Heart right ventricle (tissue), 16 donors: ENCODE measurements at places on chromosomes 1 and 21.

DNA sequence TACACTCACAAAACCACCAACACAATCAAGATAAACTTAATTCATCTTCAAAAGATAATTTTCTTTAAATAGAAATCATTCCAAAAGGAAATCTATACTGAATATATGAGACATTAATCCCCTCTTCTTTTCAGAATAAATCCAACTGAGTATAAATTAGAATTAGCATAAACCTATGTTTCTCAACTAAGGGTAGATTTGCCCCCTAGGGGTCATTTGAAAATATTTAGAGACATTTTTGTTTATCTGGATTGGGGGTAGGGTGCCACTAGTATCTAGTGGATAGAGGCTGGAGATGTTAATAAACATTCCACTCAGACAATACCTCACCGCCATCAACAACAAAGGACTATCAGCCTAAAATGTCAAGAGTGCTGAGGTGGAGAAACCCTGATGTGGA, 6.5 kb upstream of the TNFSF4 start:
- H3K27me3 ChIP-seq = no peaks in the 10 kb centered on the region
- DNase-seq = no peak
- no peak overlapping the region for H3K4me3 ChIP-seq
- no peaks in the 10 kb centered on the region for H3K4me1 ChIP-seq
- H3K27ac ChIP-seq = no peak overlapping the region

DNA sequence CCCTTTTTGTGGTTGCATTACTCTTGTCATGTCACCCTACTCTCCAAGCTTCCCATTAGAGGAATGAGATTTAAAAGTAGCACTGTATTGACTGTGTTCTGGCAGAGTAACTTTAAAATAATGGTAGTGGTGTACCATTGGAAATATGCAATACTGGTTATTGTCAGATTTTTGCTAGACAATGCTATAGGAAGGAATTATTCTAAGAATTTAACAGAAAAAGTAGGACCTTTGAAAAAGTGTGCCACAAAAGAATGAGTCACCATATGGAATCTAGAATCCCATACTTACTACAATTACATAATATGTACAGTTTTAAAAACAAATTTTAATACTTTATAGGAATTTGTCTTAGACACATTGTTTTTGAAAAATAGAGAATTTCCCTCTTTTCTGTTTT, 13.8 kb downstream of the MIER1 start:
- peaks cover 25% of the 10 kb centered on the region for H3K36me3 ChIP-seq
- H3K4me1 ChIP-seq = peaks cover 56% of the 10 kb centered on the region
- H3K27me3 ChIP-seq = no peaks in the 10 kb centered on the region
- no peak overlapping the region for H3K27ac ChIP-seq

- peaks cover 68% of the 10 kb centered on the region for H3K4me1 ChIP-seq
- no peaks in the 10 kb centered on the region for H3K36me3 ChIP-seq
- H3K27me3 ChIP-seq = no peaks in the 10 kb centered on the region
- no peak overlapping the region for H3K27ac ChIP-seq
Observed at GRCh38 chr1:223828162-223828848, 17.4 kb downstream of the TP53BP2 start.

GRCh38 chr1:224149709-224150108, 33.3 kb upstream of the DEGS1 start:
- no peak overlapping the region for H3K27ac ChIP-seq
- H3K4me1 ChIP-seq = no peaks in the 10 kb centered on the region
- no peaks in the 10 kb centered on the region for H3K27me3 ChIP-seq
- peaks cover 60% of the 10 kb centered on the region for H3K36me3 ChIP-seq
- DNase-seq = no peak

DNA sequence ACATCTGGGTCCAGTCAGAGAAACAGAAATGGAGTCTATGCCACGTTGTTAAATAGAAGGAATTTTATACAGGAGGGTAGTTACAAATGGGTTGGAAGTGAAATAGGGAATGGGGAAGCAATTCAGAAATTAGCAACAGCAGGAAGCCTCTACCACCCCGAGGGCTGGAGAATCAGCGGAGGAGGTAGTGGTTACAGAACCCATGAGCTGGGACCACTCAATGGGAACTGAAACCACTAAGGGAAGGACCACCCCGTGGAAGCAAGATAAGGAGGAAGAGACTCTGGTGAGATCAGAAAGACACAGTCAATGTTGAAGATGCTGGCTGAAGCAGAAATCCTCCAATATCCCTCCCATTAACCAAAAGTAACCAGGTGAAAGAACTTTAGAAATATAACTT, 15.5 kb upstream of the MAST2 start:
- no peaks in the 10 kb centered on the region for H3K27me3 ChIP-seq
- H3K27ac ChIP-seq = no peak overlapping the region
- no peak overlapping the region for H3K4me3 ChIP-seq
- no peaks in the 10 kb centered on the region for H3K36me3 ChIP-seq
- peak; percentile 7 for DNase-seq
- no peaks in the 10 kb centered on the region for H3K4me1 ChIP-seq

- DNase-seq = no peak
- no peak overlapping the region for H3K4me3 ChIP-seq
- no peak overlapping the region for H3K27ac ChIP-seq
- H3K27me3 ChIP-seq = no peaks in the 10 kb centered on the region
Observed at GRCh38 chr1:159056069-159056698, 20.4 kb downstream of the AIM2 start.

DNA sequence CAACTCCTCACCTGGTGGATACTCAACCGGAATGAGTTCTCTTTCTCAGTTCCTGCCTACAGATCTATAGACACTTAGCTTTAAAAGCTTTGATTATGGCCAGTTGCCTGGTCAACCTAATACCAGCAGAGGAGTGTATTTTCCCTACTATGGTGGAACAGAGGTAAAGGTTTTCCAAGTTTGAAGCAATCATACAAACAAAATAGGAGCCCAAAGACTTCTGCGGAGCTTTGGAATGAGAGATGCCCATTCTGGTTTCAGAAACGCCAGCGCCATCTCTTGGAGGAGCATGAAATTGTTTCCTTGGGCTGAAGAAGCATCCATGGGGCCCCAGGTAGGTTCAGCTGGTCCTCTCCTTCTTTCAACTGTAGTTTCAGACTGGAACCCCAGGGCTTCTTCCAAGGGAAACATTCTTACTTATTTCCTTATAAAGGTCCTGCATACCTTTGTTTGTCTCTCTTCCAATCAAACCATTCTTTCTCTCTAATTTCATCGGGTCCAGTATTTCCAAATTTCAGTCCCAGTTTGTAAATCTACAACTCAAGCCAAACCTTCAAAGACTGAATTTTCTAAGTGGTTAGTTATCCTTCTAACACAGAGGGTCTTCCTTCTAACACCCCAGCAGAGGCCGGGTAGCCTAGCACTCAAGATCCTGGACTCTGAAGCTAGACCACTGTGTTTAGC, 95.9 kb downstream of the KCNJ15 start:
- DNase-seq = peak; percentile 62
- H3K36me3 ChIP-seq = no peaks in the 10 kb centered on the region
- no peak overlapping the region for H3K27ac ChIP-seq
- H3K4me1 ChIP-seq = peaks cover 7% of the 10 kb centered on the region
- H3K27me3 ChIP-seq = peaks cover 7% of the 10 kb centered on the region
- H3K4me3 ChIP-seq = no peak overlapping the region

- no peaks in the 10 kb centered on the region for H3K27me3 ChIP-seq
- H3K4me1 ChIP-seq = no peaks in the 10 kb centered on the region
- H3K27ac ChIP-seq = no peak overlapping the region
- DNase-seq = no peak
- H3K36me3 ChIP-seq = no peaks in the 10 kb centered on the region
Observed at GRCh38 chr1:239107676-239108075, 278.7 kb upstream of the CHRM3 start.

DNA sequence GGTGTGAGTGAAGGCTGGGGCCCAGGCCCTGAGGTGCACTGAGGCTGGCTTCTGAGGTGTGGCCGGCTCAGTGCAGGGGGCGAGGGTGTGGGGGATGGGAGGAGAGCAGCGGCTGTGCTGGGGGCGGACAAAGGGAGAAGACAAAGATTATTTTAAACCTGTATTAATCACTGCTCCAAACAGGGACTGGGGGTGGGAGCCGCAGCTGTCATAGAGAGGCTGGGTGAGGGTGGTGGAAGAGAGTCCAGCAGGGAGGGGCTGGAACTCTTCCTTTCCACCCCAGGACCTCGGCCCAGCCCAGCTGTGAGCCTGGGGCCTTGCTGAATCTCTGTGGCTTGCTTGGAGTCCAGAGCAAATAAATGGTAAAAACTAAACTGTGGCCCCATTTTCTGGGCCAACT, 106.9 kb downstream of the KCND3 start:
- no peak overlapping the region for H3K4me3 ChIP-seq
- no peaks in the 10 kb centered on the region for H3K27me3 ChIP-seq
- H3K36me3 ChIP-seq = no peaks in the 10 kb centered on the region
- peaks cover 38% of the 10 kb centered on the region for H3K4me1 ChIP-seq

GRCh38 chr1:21852282-21853130, 40.4 kb downstream of the LDLRAD2 start:
- no peaks in the 10 kb centered on the region for H3K4me1 ChIP-seq
- peaks cover 100% of the 10 kb centered on the region for H3K36me3 ChIP-seq
- no peak for DNase-seq
- H3K27me3 ChIP-seq = no peaks in the 10 kb centered on the region
- H3K27ac ChIP-seq = no peak overlapping the region

DNA sequence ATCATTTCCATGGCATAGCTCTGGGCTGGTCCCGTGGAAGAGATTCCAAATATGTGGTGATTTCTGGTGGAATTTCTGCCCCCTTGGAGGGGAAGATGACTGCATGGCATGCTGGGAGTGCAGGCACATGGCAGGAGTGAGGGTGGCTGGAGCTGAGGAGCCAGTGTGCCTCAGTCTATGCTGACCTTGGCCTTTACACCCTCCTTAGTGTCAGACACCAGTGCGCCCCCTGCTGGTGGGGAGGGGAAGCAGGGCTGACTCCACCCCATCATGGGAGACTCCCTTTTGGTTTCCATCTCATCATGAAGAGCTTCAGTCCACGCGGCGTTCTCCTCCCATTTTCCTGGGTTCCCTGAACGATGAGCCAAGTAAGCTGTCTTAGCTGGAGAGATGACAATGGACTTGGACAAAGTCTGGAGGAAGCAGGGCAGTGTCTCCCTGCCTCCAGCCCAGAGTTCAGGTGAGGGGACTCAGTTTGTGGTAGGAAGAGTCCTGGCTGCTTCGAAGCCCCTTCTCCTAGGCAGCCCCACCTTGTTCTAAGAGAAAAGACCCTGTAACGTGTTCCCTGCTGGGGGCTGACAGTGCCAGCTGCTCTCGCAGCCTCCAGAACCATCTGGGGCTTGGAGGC, 10.3 kb downstream of the ALX3 start:
- H3K4me1 ChIP-seq = peaks cover 10% of the 10 kb centered on the region
- no peaks in the 10 kb centered on the region for H3K27me3 ChIP-seq
- DNase-seq = peak; percentile 53
- H3K4me3 ChIP-seq = no peak overlapping the region
- H3K27ac ChIP-seq = no peak overlapping the region

GRCh38 chr21:33761441-33762036, 119.2 kb downstream of the ITSN1 start:
- H3K4me1 ChIP-seq = peaks cover 14% of the 10 kb centered on the region
- DNase-seq = peak; percentile 34
- H3K27ac ChIP-seq = peak overlapping the region; percentile 71
- peak overlapping the region; percentile 22 for H3K4me3 ChIP-seq
- no peaks in the 10 kb centered on the region for H3K27me3 ChIP-seq
- H3K36me3 ChIP-seq = peaks cover 5% of the 10 kb centered on the region

- peak overlapping the region; percentile 76 for H3K27ac ChIP-seq
- H3K4me1 ChIP-seq = peaks cover 45% of the 10 kb centered on the region
- DNase-seq = peak; percentile 29
Observed at GRCh38 chr1:23868557-23869016, 497 bp upstream of the FUCA1 start.

DNA sequence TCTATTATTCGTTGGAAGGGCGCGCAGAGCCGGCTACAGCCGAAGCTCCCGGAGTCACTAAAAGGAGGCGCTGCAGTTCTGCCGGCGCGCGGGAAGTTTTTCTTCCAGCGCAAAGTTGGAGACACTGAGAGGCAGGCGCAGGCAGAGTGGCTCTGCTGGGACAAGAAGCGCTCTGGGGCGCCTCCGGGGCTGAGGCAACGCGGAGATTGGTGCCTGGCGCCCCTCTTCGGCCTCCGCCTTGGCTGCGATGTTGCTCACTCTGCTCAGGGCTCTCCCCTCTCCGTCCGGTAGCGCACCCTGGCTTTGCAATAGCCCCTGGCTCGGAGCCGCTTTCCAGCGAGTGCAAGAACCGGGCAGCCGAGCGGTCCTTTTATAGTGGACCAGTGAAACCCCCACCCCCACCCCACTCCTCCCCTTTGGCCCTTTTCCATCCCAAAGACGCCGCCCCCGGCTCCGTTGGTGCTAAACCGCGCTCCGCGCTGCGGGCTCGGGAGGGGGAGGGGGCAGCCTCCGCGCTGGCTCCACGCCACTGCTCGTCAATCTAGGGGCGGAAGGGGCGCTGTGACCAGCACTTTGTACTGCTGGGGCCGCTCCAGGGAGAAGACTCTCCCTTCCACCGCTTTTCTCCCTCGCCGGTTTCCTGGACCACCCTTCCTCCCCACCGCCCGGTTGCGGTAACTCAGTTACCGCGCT, at the start of gene ADAMTS1:
TSS of gene ADAMTS1 (minus strand) at position 344 of the 693 bp plus-strand sequence. CDS start 455 bp downstream, outside the sequence.
- H3K4me1 ChIP-seq = peaks cover 58% of the 10 kb centered on the region
- H3K27me3 ChIP-seq = no peaks in the 10 kb centered on the region
- H3K27ac ChIP-seq = peak within 1 kb of the TSS; percentile 93

- no peaks in the 10 kb centered on the region for H3K27me3 ChIP-seq
- H3K36me3 ChIP-seq = no peaks in the 10 kb centered on the region
- no peak for DNase-seq
- no peak overlapping the region for H3K27ac ChIP-seq
Observed at GRCh38 chr1:41849211-41849759, 69.4 kb downstream of the HIVEP3 start.

- no peak overlapping the region for H3K4me3 ChIP-seq
- peaks cover 27% of the 10 kb centered on the region for H3K4me1 ChIP-seq
- DNase-seq = no peak
- H3K27ac ChIP-seq = no peak overlapping the region
- H3K36me3 ChIP-seq = no peaks in the 10 kb centered on the region
- no peaks in the 10 kb centered on the region for H3K27me3 ChIP-seq
Observed at GRCh38 chr21:36205962-36206361, 49.3 kb downstream of the DOP1B start.

- H3K4me3 ChIP-seq = no peak overlapping the region
- no peak overlapping the region for H3K27ac ChIP-seq
- DNase-seq = no peak
- no peaks in the 10 kb centered on the region for H3K4me1 ChIP-seq
- no peaks in the 10 kb centered on the region for H3K36me3 ChIP-seq
- H3K27me3 ChIP-seq = no peaks in the 10 kb centered on the region
Observed at GRCh38 chr1:234656944-234657654, 47.1 kb upstream of the IRF2BP2 start.
